ENCODE measurements at places on chromosomes 5 and 9. TPM values are rescaled to one million over a fixed set of nuclear protein-coding genes. Genes with fewer than 3 reads are reported as not detected.

DNA sequence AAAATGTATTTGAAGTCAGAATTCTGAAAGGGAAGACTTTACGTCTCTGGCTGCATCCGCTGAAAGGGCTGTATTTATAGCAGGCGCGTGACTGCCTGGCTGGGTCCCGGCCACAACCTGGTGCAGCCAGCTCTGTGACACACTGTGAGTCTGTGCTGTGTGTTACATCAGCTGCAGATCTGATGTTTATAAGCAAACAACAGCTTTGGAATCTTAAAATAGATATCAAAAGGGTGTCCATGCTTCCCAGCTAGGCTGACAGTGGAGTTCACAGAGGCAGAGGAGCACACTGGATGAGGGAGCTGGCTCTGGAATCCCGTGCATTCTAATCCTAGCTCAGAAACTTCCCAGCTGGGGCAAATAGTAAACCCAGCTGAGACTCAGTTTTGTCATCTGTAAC, 433.4 kb upstream of the BRINP1 start:
- DNase-seq = peak; percentile 8

DNA sequence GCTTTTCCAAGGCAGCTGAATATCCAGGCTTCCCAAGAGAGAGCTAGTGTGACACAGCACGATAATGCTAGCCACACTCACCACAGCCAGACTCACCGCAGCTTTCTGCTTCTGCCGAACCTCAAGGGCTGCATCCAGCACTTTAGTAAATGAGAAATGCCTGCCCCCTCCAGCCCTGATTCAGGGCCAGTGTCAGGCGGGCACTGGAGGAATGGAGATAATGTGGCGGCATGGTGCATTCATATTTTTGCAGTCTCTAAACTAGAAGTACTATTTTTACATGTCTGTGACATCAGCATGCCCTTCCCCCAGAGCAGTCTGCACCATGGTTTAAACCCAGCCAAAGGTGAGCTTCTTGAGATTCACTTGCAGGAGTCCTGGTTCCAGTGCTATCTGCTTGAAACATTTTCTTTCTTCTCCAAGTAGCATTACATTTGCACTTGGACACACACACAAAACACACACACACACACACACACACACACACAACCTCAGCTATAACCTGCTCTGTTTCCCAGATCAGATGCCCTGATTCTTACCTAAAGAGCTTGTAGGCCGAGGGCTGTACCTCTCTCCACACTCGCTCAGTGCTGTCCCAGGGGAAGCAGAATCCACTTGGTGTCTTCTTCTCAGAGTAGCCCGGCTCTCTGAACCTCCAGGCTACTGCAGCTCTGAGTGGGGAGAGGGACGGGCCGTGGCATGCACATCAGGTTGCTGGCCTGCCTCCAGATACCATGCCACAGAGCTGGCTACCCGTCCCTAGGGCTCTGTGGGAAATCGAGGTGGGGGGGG, at the start of gene FGF1:
Gene FGF1, minus strand, starts transcription at position 673 of the 792 bp plus-strand sequence. CDS start 71,963 bp downstream, outside the sequence.
- DNase-seq = no peak

DNA sequence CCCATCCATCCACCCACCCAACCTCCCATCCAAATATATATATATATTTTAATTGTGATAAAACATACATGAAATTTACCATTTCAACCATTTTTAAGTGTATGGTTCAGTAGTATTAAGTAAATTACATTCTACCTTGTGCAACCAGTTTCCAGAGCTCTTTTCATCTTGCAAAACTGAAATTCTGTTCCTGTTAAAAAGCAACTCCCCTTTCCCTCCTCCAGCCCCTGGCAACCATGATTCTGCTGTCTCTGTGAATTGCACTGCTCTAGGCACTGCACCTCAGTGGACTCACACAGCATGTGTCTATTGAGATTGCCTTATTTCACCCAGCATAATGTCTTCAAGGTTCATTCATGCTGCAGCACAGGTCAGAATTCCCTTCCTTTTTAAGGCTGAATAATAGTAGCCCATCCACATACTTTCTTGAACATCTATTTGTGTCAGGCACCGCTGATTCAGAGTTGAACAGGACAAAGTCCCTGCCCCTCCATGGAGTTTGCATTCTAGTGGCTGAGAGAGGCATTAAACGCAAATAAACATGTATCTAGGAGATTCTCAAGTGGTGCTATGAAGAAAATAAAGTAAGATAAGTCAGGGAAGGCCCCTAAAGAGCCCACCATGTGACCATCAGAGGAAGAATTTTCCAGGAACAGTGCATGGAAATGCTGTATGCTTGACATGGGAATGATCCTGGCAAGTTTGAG, 24.0 kb downstream of the CSF1R start:
- no peak for DNase-seq

DNA sequence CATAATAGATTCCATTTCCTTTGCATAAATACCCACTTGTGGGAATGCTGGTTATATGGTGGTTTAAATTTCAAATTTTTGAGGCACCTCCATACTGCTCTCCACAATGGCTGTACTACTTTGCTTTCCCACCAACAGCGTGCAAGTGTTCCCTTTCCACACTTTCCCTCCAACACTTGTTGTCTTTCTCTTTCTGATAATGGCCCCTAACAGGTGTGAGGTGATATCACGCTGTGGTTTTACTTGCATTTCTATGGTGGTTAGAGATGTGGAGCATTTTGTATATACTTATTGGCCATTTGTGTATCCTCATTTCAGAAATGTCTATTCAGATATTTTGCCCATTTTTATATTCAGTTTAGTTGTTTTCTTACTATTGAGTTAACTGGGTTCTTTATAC, 34.6 kb downstream of the CTSL start:
- no peak for DNase-seq

GRCh38 chr5:151147033-151147432, 10.5 kb downstream of the ANXA6 start:
- no peak for DNase-seq

Gene FOXD4L3
- total RNA-seq = not detected

Gene FOXD4L4
- total RNA-seq = not detected

Gene FGF18
- not detected for total RNA-seq

DNA sequence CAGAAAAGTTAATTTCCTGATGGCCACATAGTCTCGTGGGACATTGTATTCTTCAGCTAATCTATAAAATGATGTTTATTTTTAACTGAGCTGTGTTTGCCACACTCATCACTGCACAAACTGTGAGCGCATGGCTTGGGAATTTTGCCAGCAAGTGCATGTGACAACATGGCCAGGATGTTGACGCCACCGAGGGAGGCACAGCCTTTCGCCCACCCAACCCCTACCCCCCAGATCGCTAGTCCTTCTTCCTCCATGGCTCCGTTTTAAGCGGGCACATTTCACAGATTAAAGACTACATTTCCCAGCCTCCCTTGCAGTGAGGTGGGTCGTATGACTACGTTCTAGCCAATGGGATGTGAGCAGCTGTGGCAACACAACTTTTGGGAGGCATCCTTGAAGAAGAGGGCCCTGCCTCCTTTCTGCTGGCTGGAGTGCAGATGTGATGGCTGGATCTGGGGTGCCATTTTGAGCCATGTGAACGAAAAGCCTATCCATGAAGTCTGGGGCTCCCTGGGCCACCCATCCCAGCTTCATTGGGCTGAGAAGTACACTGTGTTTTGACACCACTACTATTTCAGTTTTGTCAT, 7.9 kb downstream of the NRARP start:
- peak; percentile 90 for DNase-seq

Gene ADAMTS12
- total RNA-seq = 2.3 TPM

Gene BHMT2
- total RNA-seq = 1.6 TPM

Gene MOB3B
- 6.0 TPM for total RNA-seq

Gene SLC6A19
- total RNA-seq = 0.66 TPM

GRCh38 chr9:38294220-38294960, 98.1 kb upstream of the ALDH1B1 start:
- no peak for DNase-seq

DNA sequence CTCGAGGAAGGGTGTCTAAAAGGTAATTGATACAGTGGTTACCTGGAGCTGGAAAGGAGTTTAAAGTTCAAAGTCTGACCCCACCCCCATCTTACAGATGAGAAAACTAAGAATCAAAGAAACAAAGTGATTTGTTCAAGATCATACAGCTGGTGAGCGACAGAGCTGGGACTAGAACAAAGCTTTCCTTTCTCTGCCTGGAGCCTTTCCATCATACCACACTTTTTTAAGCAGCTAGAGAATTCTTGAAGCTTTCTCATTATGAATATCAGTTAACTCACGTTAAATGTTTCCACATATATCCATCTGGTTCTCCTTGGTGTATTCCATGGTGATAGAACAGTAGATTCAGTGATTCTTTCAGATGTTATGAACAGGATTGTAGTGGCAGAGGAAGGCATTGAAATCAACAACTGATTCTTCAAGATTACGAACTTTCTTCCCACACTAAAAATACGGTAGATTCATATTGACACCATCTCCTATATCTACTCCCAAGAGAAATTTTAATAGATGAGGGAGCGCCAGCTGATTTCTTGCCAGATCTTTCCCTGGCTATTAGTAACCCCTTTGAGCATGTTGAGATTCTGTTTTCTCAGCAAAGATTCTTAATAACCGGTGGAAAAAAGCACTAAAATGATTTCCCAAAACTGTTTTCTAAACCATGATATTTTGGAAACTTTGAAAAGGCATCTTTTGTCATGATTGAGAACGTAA, 233.7 kb downstream of the ADAMTSL1 start:
- no peak for DNase-seq

Gene MEGF10
- not detected for total RNA-seq

DNA sequence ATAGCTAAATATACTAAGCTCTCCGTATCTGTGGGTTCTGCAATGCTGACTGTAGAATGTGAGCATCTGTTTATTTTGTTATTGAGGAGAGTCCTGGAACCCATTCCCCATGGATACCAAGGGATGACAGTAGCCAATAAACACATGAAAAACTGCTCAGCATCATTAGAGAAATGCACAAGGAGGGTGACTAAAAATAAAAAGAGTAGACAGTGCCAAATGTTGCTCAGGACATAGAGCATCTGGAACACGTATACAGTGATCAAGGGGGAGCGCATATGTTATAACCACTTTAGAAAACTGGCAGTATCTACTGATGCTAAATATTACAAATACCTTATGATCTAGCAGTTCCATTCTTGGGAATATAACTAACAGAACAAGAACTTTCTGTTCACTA, 31.0 kb downstream of the MARCHF6 start:
- no peak for DNase-seq

DNA sequence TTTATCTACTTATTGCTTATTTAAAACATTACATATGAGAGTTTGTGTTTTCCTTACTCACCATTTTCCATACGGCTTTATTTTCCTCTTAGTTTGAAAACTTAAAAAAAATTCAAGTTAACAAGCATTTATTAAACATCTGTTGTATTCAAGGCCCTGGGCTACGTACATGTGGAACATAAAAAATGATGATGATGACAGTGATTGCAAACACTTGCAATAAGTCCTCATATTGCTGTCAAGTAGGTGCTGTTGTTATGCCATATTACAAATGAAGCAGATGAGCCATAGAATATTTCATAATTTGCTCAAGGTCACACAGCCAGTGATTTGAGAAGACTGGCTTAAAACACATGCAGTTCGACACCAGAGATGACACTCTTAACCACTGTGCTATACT, 180.6 kb downstream of the COMMD10 start:
- DNase-seq = no peak

- DNase-seq = no peak
These were observed 415.5 kb downstream of the NR2F1-AS1 start for GRCh38 chr5:93165559-93165958.

DNA sequence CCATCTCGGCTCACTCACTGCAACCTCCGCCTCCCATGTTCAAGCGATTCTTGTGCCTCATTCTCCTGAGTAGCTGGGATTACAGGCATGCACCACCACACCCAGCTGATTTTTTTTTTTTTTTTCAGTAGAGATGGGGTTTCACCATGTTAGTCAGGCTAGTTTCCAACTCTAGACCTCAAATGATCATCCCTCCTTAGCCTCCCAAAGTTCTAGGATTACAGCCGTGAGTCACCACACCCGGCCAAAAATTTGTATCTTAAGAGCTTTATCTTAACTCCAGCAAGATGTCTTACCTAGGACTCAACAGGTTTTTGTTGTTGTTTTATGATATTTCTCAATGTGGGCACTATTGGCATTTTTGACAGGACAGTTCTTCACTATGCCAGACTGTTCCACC, 27.9 kb downstream of the LYRM7 start:
- DNase-seq = no peak

DNA sequence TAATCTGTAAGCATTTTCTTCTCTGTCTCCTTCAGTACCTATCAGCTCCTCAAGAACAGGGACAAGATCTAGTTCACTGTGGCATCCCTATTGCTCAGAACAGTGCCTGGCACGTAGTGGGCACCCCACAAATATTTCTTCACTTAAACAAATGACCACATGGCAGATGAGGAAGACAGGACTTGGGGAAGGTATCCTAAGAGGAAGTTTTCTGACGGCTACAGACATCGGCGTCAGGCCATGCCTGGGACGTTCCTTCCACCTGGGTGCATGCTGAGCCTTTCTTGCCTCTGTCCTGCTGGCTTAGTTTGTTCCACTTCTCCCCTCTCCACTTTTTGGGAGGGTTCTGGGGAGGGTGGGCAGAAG, 60.2 kb downstream of the NEURL1B start:
- DNase-seq = no peak

- no peak for DNase-seq
These were observed 2.2 kb upstream of the PCYOX1L start for GRCh38 chr5:149355688-149356087.

- DNase-seq = no peak
These were observed 9.9 kb downstream of the S100Z start for GRCh38 chr5:76859591-76860247.

Gene HBEGF
- total RNA-seq = 3.1 TPM

- DNase-seq = no peak
These were observed 28.8 kb upstream of the TNFAIP8 start for GRCh38 chr5:119327018-119327417.

Gene C9orf153
- total RNA-seq = 1.3 TPM

- no peak for DNase-seq
These were observed 253.1 kb upstream of the EDIL3 start for GRCh38 chr5:84637662-84638375.

- DNase-seq = no peak
These were observed 78.1 kb upstream of the CDK20 start for GRCh38 chr9:88052321-88052965.

Gene TERT
- total RNA-seq = not detected

- no peak for DNase-seq
These were observed 278.3 kb downstream of the TMEM38B start for GRCh38 chr9:105972466-105973204.

Gene CCL27
- total RNA-seq = not detected

DNA sequence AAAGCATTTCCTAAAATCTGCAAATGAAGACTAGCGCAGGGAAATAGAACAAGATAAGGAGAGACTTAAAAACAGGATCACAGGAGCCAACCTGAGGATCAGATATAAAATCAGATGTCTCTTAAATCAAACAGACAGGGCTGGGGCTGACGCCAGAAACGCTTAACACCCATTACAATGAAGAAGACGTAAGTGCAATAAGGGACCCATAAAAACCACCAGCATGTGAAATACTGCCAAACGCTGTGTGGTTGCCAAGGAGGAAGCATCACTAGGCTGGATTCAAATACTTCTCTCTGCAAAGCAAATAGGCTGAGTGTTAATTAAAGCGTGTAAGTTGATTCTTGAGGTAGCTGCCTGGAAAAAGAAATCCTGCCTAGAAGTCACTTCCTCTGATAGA, 74.4 kb upstream of the ATP10B start:
- DNase-seq = peak; percentile 60

Gene MATR3
- 160 TPM for total RNA-seq

Gene ARL14EPL
- total RNA-seq = not detected

- DNase-seq = no peak
These were observed 7.8 kb downstream of the RMI1 start for GRCh38 chr9:83988411-83988810.
